ENCODE measurements at places on chromosomes 11 and 22.

DNA sequence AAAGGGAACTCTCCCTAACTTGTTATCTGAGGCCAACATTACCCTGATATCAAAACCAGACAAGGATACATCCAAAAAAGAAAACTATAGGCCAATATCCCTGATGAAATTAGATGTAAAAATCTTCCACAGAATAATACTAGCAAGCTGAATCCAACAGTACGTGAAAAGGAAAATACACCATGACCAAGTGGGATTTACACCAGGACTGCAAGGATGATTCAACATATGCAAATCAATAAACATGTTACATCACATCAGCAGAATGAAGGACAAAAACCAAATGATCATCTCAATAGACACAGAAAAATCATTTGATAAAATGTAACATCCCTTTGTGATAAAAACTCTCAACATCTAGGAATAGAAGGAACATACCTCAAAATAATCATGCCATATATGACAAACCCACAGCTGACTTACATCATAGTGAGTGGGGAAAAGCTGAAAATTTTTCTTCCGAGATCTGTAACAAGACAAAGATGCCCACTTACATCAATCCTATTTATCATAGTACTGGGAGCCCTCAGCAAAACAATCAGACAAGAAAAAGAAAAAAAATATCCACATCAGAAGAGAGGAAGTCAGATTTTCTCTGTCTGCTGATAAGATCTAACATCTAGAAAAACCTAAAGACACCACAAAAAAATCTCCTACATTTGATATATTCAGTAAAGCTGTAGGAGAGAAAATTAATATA lies 703.3 kb upstream of the ANO5 start:
- DNase-seq = no peak

- DNase-seq = no peak
Measured at GRCh38 chr11:116207421-116208141, 565.2 kb downstream of the BUD13 start.

GRCh38 chr22:36280379-36280778 lies 27.4 kb downstream of the APOL1 start:
- no peak for DNase-seq

DNA sequence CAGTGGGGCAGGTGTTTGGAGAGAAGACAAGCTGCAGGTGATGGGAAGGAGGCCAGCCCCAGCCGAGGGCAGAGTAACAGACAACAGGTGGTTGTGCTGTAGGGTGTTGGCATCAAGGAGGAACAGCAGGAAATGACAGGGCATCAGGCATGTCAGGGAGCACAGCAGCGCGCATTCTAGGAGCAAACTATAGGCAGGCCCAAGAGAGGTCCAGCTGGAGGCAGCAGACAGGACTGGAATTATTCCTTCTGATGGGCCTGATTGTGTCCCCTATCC lies 13.6 kb downstream of the ADM start:
- no peak for DNase-seq

GRCh38 chr11:123451183-123451781 lies 21.2 kb downstream of the GRAMD1B start:
- no peak for DNase-seq

DNA sequence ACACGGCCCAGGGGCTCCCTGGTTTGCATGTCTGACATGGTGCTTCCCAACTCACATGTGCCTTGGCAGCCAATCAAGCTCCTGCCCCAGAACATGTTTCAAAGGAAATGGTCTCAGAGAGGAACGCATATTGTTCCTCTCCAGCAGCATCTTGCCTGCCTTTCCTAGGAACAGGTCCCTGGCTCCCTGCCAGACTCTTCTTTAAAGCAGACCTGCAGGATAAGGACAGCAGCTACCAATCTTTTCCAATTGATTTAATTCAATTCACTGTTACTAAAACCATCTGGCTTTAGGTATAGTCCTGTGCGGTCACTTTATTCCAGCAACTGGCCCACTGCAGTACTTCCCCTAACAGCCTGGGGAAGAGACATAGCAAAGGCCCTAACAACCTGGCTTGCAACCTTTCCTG lies 79.9 kb downstream of the AMBRA1 start:
- DNase-seq = no peak

DNA sequence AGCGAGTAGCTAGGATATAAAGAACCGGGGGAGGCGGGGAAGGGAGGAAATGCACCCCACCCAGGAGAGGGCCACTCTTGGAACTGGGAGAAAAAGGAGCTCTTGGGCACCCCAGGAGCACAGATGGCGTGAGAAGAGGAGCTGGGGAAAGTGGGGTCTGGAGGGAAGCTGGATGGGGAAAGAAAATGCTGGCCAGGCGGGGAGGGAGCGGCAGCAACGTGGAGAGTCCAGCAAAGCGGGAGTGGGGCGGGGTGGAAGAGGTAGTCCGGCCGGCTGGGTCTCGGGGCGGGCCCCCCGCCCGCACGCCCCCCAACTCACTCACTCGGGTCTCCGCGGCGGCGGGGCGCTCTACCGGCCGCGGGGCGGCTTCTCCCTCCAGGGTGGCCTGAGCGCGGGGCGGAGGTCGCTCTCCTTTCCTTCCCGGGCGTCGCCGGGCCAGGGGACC lies 522 bp downstream of the TOB2 start:
- DNase-seq = no peak

Measured in right renal pelvis (tissue), 4 donors.